H7 (cell line): ENCODE measurements at places on chromosomes 7 and 10.

- no peak for DNase-seq
These were observed 540.3 kb downstream of the INHBA start for GRCh38 chr7:41162612-41163011.

DNA sequence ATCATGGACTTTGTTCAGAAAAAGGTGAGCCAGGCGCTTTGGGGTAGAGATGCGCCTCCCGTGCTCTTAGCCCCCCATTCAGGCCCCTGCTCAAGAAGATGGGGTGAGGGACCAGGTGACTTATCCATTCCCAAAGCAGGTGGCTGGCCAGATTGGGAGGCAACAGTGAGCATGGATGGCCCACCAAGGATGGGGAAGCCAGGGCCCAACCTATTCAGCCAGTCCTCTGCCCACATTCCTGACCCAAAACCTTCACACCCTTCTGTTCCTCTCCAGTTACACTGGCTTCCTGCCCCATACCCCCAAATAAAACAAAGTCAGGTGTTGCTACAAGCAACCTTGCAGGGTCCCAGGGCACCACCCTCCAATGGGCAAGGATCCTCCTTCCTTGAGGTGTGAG, 44.4 kb downstream of the TSPAN15 start:
- DNase-seq, result no peak

- no peak for DNase-seq
These were observed 85.0 kb downstream of the SGMS1 start for GRCh38 chr10:50538555-50539398.

- DNase-seq, result no peak
These were observed 629.7 kb downstream of the ACTR3B start for GRCh38 chr7:153389261-153389660.

DNA sequence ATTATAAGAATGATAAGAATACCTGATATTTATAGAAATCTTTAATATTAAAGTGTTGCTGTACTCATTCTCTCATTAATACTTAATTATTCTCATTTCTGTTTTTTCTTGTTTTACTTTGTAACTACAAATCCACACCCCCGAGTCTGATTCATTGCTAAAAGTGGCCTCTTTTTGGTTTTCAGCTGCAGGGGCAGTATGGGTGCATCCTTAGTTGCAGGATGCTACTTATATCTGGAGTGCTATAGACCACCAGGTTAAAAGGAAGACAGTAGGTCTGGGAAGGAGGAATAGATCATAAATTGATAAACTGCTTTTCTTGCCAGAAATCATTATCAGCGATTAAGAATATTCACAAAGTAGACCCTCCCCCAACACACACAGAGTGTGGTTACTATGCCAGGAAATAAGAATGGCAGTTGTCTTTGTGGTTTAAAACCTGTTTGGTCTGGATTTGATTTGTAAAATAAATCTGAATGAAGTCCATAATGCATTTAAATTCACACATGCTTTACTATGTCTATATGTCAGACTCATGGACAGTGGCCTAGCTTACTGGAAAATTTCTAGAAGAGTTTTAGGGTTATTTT, 96.5 kb downstream of the NRF1 start:
- no peak for DNase-seq

DNA sequence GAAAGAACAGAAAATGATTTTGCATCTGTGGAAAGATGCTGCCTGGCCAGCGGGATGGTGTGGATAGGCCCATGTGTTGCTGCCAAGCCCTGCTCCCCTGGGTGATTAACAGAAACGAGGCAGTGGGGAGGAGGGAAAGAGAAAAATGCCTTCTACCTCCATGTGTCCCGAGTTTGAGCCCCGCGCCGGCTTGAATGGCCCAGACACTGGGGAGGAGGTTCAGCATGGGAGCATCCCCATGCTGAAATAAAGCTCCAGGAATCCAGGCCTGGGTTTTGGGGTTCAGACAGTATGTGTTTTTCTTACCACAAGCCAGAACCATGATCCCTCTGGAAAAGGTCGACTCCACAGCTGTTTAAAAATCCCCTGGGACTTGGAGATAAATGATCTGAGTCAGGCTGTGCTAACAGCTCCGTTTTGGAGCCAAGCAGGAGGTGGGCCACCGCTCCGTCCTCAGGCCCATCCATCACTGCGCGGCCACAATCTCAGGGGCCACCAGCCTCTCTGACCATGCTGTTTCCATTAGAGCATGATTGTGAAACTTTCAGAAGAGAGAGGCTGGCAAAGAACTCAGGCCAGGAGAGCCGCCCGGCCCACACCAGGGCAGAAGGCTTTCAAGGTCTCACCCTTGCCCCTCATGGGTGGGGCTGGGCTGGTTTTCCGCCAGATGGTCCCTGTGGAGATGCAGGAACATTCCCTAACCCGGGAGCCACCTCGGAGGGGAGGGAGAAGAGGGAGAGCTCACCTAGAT, 299.7 kb downstream of the ZEB1 start:
- DNase-seq, result peak; percentile 29

DNA sequence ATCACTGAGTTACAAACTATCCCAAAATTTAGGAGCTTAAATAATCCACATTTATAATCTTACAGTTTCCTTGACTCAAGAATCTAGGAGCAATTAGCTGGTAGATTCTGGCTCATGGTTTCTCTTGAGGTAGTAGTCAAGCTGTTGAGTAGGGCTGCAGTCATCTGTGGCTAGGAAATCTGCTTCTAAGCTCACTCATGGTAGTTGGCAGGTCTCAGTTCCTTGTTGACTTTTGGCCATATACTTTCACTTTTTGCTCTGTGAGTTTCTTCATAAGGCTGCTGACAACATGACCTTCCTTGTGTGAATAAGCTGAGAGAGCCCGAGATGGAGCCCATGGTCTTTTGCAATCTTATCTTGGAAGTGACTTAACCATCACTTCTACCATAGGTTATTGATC, 10.8 kb upstream of the ETV1 start:
- no peak for DNase-seq

GRCh38 chr10:112986544-112987190, 36.6 kb downstream of the TCF7L2 start:
- DNase-seq, result no peak

DNA sequence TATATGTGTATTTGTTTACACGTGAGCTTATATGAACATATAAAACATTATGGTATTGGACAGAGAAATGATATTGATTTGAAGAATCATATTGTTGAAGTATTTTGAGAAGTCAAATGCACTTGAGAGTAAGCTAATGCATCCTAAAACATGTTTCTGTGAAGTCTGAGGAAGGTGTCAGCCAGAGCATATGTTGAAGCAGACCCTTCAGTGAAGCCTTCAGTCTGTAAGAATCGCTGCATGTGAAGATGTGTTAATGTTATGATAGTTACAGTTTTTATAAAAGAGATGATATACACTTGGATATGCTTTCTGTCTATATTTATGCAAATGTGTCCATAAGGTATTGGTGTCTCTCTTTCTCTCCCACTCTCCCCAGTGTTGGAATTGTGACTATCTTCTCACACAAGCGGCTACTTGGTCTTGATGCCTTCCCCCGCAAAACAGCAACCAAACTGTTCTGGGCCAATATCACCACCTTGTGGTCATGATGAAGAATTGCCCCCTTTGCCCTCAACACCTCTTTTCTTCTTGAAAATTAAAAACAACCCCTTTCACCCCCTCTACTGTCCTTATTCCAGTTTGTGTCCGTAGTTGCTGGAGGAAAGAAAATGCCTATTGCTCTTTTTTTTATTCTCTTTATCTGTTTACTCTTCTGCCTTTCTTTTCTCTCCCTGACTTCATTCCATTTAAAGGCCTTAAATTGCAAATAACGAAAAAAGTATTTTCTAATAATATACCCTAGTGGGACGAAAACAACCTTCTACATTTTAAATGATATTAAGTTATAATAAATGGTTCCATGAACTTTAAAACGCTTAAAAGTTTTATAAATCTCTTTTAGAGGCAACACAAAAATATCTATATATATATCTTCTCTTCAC, 64.9 kb downstream of the IKZF1 start:
- DNase-seq, result peak; percentile 72

GRCh38 chr10:97325754-97326153, 6.7 kb downstream of the FRAT1 start:
- DNase-seq, result peak; percentile 20

GRCh38 chr7:22663721-22664120, 63.3 kb upstream of the IL6 start:
- DNase-seq, result no peak

DNA sequence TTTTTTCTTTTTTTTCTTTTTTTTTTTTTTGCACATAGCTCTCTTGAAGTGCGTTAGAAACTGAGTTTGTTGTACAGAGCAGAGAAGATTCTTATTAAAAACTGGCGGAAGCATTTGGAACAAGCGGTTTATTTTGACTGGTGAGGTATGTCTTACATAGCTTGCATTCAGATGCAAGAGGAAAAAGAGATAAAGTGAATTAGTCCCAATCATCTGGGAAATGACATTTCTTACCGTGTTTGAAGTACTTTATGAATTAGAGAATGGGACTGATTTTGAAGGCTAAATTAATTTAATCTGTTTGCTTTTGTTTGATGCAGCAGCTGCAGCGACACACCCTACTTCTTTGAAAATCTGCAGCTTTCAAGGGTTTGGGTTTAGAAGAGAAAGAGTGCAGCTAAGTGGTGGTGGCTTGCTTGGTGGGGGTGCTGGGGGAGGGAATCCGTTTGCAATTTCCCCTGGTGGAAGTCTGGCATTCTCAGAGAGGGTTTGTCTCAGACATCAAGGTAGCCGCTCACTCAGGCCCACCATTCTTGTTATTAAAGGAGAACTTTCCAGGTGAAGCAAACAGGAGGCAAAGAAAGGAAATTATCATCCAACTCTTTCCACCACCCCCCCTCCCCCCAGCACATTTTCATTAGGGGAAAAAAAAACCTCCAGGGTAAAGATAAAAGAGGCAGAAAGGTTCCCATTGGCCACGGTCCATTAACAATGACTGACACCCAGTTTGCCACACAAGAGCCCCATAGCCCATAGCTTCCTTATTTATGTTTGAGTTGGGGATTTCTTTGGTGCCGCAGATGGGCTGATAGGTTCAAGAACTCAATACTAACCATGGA, 231.7 kb downstream of the SKIDA1 start:
- DNase-seq, result peak; percentile 50

DNA sequence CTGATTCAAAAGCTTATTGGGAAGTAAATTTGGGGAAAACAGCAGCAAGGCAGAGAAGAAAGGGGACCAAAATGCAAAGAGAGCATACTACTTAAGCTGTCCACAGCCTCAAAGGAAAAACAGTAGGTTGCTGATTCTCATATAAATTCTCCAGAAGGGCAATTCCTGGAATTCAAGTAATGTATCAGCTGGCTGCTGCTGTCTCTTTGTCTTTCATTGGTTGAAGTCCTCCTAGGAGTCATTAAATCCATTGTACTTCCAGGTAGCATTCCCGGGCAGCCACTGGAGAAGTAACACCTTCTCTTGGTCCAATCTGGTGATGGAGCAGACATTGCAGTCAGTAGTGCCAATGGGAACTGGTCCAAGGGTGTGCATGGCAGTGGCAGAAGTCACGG, 22.7 kb downstream of the BET1 start:
- DNase-seq, result no peak

DNA sequence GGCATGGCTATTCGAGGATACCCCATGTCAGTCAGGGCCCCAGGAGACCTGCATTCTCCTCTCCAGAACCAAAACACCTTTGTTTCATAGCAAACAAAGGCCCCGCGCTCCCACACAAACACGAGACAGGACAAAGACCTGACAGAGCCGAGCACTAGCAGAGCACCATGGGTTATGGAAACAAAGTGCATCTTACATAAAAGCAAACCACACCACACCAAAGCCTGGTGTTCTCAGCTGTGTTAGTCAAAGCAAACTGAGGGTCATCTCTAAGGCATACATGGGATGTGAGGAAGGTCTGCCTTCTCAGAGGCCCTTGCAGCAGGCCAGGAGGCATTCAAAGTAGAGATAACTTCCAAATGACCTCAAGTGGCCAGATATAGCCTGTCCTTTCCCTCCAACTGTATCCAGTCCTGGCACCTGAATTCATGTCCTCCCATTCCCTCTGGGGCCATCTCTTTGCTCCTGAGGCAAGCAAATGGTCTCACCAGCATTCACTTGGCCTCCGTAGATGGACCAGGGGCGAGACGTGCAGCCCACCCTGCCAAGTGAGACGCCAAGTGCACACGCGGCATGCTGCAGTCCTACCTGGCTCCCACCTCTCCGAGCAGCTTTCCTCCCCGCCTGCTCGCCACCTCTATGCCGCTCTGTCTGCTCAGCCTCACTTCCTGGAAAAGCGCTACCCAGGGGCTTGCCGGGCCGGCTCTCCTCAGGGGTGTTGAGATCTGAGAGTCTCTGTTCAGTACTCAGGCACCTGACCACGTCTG, 45.3 kb upstream of the PDLIM1 start:
- no peak for DNase-seq

DNA sequence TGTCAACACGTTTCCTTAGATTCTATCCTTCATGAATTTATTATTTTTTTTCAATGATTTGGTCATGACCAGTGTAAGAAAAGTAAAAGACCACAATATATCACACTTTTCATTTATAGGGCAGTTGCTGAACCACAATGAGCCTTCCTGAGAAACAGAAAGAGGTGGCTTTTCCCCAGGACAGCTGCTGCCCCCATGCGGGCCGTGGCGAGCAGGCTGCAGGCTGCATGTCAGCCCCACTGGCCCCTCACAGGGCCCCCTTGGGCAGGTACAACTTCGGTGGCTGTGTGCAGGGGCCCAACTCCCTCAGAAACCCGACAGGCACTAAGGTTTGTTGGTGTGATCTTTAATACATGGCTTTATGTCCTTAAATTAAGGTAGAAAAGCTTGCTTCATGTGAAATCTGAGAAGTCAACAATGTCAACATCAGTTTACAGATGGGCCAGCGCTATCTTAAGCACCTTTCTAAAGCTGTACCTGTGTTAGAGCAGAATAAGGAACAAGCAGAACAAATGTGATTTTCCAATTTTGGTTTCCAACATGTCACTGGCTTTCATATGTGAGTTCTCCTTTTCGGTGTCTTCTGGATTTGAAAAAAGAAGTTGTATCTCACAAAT, 10.6 kb downstream of the BEND7 start:
- DNase-seq, result peak; percentile 91

DNA sequence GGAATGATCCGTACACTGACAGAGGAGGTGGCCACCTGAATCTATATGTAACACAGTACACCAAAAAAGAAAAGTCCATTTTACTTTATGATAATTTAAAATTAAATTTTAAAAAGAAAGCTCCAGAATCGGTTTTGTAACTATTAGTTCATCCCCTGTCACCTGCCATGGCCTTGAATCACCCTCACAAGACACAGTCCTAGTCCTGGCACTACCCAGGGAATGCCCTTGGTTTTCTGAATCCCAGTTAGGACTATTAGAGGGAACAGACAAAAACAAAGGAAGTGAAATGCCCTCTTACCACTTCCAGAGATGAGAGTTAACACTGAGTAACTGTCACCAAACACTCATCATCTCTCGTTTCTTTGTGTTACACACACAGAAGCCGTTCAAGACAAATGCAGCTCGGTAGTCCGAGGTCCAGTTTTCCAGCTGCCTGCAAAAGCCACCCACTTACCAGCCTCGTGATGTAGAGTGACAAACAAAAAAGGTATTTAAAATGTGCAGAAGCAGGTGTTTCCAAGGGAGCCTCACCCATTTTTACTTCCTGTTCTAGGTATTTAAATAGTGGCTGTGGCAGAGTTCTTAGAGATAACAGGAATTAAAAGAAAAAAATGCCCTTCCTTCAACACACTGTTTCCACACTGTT, 6.1 kb downstream of the PTPRN2 start:
- no peak for DNase-seq
